Activated CD8-positive, alpha-beta memory T cell treated with anti-CD3 and anti-CD28 coated beads, Interleukin-2, amount 50 U/mL, for 4 hours (primary cell): ENCODE measurements at places on chromosomes 13 and 19.

DNA sequence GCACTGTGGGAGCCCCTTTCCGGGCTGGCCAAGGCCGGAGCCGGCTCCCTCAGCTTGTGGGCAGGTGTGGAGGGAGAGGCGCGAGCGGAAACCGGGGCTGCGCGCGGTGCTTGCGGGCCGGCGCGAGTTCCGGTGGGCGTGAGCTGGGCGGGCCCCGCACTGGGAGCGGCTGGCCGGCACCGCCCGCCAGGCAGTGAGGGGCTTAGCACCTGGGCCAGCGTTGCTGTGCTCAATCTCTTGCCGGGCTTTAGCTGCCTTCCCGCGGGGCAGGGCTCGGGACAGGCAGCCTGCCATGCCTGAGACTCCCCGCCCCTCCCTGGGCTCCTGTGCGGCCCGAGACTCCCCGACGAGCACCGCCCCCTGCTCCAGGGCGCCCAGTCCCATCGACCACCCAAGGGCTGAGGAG, 405.2 kb upstream of the PRR20A start:
- DNase-seq: no peak

GRCh38 chr19:33343859-33344572, 29.5 kb upstream of the CEBPG start:
- DNase-seq: no peak

DNA sequence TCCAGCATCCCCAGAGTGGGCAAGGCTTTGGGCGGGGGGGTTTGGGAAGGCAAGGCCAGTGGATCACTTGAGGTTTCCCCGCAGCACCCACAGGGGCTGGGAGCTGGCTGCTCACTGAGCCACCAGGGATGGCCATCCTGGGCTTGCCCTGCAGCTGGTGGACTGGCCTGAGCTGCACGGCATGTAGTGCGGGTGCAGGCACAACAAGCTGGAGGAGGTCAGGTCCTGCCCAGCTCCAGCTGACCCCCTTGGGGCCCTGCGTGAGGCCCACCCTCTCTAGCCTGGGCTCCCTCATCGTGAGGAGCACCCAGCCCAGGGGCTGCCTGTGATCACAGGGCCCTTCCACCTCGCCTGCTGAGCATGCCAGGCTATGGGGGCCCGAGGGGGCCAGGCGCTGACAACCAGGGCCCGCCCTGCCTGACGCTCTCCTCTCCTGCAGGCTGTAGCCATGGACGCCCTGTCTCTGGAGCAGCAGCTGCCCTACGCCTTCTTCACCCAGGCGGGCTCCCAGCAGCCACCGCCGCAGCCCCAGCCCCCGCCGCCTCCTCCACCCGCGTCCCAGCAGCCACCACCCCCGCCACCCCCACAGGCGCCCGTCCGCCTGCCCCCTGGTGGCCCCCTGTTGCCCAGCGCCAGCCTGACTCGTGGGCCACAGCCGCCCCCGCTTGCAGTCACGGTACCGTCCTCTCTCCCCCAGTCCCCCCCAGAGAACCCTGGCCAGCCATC, 22.9 kb downstream of the COMP start:
- DNase-seq: no peak

DNA sequence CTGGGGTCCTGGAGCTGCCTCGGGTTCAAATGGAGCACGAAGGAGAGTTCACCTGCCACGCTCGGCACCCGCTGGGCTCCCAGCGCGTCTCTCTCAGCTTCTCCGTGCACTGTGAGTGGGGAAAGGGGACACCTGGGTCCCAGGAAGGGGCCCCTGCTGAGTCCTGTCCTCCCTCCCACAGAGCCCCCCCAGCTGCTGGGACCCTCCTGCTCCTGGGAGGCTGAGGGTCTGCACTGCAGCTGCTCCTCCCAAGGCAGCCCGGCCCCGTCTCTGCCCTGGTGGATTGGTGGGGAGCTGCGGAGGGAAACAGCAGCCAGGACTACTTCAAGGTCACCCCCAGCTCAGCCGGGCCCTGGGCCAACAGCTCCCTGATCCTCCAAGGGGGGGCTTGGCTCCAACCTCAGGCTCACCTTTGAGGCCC, 11.0 kb upstream of the SIGLEC11 start:
- DNase-seq: no peak

- DNase-seq: no peak
Measured at GRCh38 chr13:30303269-30303668, 4.1 kb downstream of the KATNAL1 start.

- DNase-seq: no peak
Measured at GRCh38 chr13:93412676-93413075, 186.1 kb downstream of the GPC6 start.

DNA sequence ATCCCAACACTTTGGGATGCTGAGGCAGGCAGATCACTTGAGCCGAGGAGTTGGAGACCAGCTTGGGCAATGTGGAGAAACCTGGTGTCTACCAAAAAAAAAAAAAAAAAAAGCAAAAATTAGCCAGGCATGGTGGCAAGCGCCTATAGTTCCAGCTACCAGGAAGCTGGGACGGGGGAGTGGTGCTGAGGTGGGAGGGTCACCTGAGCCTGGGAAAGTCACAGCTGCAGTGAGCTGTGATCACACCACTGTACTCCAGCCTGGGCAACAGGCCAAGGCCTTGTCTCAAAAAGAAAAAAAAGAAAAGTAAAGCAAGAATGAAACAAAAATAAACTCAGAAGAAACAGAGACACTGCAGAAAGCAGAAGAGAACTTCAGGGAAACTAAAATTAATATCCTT, 31.6 kb downstream of the MTRF1 start:
- no peak for DNase-seq

GRCh38 chr19:10227026-10227971, 3.8 kb downstream of the S1PR2 start:
- no peak for DNase-seq

DNA sequence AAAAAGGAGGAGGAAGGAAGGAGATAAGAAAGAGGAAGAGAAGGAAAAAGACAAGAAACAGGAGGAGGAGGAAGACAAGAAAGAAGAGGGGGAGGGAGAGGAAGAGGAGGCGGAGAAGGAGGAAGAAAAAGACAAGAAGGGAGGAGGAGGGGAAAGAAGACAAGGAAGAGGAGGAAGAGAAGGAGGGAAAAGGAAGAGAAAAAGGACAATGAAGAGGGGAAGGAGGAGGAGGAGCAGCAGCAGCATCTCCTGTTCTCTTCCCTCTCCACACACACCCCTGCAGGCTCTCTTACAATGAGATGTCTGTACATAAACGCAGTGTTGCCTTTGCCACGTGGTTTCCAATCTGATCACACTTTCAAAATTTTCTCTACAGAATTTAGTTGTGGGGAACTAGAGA, 66.6 kb downstream of the RUBCNL start:
- no peak for DNase-seq

GRCh38 chr13:47835470-47836228, 165.4 kb downstream of the SUCLA2 start:
- no peak for DNase-seq

- DNase-seq: no peak
Measured at GRCh38 chr13:18948012-18948663, 233.5 kb downstream of the TUBA3C start.

- no peak for DNase-seq
Measured at GRCh38 chr19:23071147-23071511, 45.7 kb upstream of the ZNF730 start.

- DNase-seq: peak; percentile 31
Measured at GRCh38 chr19:15432018-15432494, 13.3 kb upstream of the AKAP8L start.

DNA sequence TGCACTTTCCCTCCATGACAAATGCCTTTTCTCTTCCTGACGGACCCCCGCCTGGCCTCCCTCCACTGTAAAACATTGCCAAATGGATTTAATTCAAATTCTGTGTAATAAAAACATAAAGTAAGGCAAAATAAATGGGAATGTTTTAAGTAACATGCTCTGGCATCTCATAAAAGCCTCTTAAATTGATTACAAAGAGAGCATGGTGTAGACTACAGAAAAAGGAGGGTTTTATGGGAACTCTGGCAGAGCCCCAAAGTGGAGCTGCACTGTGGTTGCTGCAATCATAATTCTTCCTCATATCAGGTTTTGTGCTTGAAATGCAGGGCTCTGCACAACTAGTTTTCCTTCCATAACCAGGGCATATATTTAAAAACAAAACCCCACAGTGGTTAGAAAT, 44.3 kb upstream of the SIAH3 start:
- no peak for DNase-seq

- no peak for DNase-seq
Measured at GRCh38 chr19:49906879-49907564, 10.3 kb upstream of the IL4I1 start.

- DNase-seq: peak; percentile 46
Measured at GRCh38 chr19:6773323-6773931, 919 bp downstream of the VAV1 start.

DNA sequence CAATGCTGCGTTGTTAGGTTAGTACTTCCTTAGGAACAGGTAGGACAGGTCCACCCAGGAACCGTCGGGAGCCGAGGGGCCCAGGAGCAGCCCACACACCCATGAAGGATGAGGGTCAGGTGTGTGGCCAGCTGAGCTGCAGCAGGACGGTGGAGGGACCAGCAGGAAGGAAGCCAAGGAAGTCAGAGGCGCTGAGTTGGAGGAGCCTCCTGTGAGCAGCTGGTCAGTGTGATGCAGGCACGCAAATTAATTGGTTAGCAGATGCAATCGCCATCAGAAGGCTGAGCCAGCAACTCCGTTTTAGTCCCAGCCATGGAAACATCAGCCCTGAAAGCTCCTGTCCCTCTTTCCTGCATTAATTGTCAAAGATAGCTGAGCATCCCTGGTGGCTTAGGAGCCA, 114.9 kb upstream of the SOX1 start:
- DNase-seq: no peak

DNA sequence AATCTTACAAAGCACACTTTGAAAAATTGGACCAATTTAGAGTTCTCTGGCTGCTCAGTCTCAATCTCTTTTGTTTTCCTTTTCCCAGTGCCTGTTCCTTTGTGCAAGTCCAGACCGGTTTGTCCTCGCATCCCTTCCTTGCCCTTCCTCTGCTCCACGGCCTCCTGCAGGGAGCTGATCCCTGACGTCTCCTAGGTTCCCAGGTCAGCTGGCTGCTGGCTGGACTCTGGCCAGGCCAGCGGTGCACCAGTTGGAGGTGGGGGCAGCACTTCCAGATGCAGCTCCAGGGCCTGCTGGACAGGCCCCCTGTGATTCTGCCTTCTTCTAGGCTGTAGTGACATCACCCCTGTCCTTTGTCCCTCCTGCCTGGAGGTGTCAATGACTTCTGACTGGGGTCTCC, 44.0 kb upstream of the KPNA3 start:
- no peak for DNase-seq

DNA sequence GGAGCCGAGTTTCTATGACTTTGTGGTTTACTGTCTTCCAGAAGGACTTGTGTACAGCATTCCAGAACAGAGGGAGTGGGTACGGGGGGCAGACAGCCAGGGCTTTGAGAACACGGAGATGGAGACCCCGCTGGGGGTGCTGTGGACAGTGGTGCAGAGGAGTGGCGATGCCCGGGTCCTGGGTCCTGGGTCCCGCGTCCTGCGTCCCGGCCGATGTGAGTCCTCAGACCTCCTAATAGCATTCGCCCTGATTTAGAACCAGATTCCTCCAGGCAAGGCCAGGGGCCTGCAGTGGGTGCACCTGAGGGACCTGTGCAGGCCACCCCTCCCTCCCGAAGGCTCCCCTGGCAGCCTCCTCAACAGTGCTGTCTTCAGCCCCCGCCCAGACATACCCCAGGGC, 97.9 kb downstream of the KDM4B start:
- no peak for DNase-seq

GRCh38 chr13:108902405-108903155, 273.2 kb downstream of the MYO16 start:
- DNase-seq: no peak

DNA sequence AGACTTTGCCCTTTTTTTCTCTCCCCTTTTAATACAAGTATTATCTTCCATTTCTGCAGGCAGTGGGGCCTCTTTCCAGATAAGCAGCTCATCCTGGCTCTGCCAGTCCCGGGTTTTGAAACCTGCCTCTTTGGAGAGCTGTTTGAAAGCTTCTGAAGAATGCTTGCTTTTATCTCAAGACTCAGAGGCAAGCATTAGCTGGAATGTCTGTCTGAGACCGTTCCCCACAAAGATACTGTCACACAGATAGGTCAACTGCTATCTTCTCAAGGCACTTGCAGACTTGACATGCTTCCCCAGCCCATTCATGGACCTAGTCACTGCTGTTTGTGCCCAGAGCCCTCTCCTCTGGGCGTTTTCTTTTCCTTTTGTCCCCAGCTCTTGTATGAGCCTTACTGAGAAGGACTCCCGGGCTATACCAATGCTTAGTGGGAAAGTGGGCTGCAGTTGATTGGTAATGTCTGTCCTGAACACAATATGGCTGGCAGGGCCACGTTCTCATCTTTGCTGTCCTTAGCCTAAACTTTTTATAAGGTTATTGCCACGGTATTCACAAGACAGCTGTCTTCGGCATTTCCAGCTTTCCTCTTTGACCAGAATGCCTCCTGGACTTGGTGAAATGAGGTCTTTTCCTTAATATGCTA, 13.4 kb downstream of the SERP2 start:
- no peak for DNase-seq

- DNase-seq: no peak
Measured at GRCh38 chr13:24203811-24204210, 43.3 kb downstream of the SPATA13 start.

DNA sequence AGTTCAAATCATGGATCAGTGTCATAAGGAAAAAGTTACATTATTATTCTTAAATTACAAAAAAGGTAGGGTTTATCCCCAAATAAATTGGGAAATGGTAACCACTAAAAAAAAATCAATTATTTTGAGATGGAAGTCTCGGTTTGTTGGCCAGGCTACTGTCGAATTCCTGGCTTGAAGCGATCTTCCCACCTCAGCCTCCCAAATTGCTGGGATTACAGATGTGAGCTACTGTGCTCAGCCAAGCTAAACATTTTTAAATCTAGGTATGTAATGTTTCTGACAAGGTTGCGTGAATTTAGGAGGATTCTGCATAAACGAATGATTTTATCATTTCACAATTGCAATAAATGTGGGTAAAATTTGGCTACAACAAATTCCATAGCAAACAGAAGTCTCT, 2.0 kb downstream of the NAA16 start:
- DNase-seq: no peak

- DNase-seq: no peak
Measured at GRCh38 chr19:32483574-32483973, 78.0 kb downstream of the DPY19L3 start.

GRCh38 chr19:11496391-11497163, 9.1 kb downstream of the ZNF653 start:
- peak; percentile 67 for DNase-seq

GRCh38 chr19:1355568-1356507, 27.9 kb upstream of the NDUFS7 start:
- DNase-seq: no peak

DNA sequence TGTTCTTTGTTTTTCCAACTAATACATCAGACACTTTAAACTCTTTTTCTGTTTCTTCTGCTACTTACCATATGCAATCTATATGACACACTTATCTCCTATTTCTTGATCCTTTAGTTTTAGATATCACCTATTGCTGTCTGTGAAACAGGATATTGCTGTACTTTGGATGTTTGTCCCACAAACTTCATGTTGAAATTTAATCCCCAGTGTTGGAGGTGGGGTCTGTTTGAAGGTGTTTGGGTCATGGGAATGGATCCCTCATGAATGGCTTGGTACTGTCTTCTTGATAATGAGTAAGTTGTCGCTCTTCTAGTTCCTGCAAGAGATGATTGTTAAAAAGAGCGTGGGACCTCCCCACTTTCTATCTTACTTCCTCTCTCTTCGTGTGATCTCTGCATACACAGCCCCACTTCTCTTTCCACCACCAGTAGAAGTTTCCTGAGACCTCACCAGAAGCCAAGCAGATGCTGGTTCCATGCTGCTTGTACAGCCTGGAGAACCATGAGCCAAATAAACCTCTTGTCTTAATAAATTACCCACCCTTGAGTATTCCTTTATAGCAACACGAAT, 244.2 kb downstream of the NHLRC3 start:
- no peak for DNase-seq

GRCh38 chr19:9968820-9969687, 32.7 kb upstream of the OLFM2 start:
- no peak for DNase-seq

GRCh38 chr19:46959894-46960556, 59.6 kb upstream of the NPAS1 start:
- DNase-seq: no peak
